ENCODE measurements at places on chromosomes 12 and 14.

- no peak for DNase-seq
Observed at GRCh38 chr14:59474172-59474571, 9.0 kb upstream of the GPR135 start.

DNA sequence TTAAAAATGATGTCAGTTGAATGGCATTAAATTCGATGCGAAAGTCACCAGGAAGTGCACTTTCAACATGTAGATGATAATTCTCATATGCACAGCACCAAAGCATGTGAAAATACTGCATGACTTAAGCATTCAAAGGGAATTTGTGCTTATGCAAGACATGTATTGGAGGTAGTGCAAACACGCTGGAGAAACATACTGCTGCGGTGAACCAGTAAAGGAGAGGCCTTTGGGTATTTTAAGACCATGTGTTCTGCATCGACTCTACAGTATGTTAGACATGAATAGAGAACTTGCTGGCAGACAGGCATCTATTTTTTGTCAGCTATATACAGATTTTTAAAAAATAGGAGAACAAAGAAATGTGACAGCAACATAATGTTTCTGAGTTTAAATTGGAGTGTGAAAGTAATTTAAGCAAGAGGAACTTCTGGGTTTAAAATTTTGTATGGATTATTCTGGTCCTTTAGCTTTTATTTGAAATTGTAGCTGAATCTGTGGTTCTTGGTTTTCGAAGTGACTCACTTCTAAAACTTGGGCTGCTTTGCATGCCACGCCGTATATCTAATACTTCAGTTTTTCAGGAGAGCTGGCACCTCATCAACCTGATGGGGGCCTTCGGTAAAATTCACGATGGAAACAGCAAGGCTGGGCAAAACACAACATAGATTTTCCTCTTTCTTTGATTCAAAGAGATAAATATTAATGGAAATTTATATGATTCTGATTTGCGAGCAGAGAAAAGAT, 408.7 kb downstream of the APAF1 start:
- DNase-seq, result no peak

GRCh38 chr12:58712976-58713375, 207.3 kb downstream of the LRIG3 start:
- DNase-seq, result no peak

DNA sequence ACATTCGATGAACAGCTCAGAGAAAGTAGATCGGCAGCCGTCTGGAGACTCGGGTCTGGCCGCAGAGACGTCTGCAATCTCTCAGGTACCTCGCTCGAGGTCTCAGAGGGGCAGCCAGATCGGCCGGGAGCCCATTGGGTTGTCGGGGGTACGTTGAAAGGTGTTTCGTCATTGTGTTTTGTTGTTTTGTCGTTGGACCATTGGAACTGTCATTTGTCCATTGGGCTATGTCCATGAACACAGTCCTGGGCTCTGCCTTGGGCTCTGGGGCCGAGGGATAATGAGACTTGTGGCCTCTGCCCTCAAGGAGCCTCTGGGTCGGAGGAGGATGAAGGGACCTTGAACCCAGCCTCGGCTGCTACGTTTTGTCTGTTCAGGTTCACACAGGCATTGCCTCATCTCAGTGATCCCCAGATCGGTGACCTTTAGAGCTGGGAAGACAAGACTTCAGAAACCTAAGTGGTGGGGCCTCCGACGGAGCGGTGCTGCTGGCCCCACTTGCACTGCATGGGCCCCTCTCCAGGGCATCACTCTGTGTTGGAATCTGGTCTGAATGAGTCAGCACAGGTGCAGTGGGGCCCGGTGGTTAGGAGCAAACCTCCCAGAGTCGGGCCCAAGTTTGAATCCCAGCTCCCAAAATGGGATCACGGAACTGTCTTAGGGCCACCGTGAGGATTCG, 23.6 kb upstream of the MLXIP start:
- no peak for DNase-seq

DNA sequence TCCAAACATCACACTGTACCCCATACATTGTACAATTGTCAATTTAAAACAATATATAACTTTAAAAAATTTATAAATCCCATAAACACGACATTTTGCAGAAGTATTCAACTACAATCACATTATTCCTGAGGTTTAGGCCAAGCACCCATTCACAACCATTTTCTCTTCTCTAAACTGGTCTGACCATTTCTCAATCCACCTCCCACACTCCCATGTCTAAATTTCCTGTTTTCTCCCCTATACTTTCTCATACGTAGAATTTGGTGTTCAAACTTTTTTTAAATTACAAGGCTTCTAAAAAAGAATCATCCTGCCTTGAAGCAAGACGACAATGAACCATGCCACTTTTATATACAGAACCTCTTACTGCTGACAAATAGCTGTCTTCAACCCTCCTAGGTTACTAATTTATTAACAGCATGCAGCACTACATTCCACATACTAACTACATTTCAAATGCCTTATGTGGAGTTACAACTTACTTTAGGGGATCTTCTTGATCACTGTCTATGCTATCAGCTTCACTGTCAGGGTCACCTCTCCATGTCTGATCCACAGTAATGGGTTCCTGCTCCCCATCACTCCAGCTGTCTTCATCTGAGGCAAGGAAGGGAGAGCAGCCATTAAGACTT, 3.4 kb downstream of the KANSL2 start:
- peak; percentile 86 for DNase-seq

DNA sequence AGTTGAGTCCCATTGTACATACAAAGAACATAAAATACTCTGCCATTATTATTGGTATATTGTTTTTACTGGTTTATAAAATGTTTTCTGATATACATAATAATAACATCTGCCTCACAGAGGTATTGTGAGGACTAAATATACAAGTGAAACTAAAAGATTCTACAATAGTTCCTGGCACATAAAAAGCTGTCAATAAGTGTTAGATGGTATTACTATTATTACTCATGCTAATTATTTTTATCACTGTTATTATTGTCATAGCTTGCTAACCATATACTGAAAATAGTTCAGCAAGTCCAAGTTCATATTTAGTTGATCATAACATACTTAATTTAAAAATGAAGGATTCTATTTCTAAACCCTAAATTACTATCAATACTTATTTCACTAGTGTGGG, 34.4 kb downstream of the BTG1 start:
- no peak for DNase-seq

DNA sequence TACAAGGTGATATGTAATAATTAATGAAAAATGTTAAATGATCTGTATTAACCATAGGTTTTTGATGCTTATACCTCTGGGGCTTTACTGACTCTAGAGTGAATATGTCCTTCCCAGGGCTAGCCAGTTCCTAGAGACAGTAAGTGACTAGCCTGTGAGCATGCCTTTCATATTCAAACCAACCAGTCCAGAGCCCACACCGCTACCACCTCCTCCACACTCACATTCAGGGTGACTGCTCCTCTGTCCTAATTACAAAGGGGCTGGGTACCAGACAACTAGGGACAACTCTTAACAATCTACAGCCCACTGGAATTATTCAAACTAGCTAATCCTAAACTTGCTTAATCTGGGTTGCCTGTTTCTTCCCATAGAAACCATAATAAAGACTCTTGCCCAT, 49.0 kb downstream of the RALGAPA1 start:
- DNase-seq, result no peak

- no peak for DNase-seq
Observed at GRCh38 chr14:65255583-65256461, 153.5 kb upstream of the MAX start.
